ENCODE measurements at places on chromosomes 5 and 9.
A peak's percentile ranks its signal among the peaks of the same experiment; 100 is the strongest.

GRCh38 chr5:154355129-154355611 lies 90.6 kb upstream of the SAP30L start:
- no peak for DNase-seq

DNA sequence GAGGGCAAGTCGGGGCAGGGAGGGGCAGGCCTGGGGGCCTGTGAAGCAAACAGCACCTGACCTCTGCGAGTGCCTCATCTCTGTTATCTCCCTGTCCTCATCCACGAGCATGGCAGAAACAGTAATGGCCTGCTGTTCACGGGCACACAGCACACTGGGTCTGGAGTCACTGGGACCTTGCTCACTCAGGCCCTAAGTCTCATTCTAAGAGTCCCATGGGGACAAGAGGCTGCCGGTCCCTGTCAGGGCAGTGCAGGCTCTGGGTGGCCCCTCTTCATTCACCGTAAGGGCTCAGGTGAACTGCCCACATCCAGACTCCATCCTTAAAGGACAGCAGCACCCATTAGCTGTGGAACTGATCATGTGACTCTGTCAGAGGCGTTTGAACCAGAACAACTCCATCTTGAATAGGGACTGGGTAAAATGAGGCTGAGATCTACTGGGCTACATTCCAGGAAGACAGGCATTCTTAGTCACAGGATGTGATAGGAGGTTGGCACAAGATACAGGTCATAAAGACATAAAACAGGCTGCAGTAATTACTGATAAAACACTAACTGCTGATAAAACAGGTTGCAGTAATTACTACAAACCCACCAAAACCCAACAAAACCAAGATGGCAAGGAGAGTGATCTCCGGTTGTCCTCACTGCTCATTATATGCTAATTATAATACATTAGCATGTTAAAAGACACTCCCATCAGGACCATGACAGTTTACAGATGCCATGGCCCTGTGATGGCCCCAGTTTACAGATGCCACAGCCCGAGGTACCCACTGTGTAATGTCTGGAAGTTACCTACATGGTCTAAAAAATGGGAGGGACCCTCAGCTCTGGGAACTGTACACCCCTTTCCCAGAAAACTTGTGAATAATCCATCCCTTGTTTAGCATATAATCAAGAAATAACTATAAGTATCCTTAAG lies 28.7 kb downstream of the BICD2 start:
- no peak for DNase-seq

GRCh38 chr5:106874974-106875373 lies 795.8 kb downstream of the EFNA5 start:
- peak; percentile 35 for DNase-seq

GRCh38 chr9:130371196-130371966 lies 73.4 kb upstream of the ASS1 start:
- DNase-seq = no peak

DNA sequence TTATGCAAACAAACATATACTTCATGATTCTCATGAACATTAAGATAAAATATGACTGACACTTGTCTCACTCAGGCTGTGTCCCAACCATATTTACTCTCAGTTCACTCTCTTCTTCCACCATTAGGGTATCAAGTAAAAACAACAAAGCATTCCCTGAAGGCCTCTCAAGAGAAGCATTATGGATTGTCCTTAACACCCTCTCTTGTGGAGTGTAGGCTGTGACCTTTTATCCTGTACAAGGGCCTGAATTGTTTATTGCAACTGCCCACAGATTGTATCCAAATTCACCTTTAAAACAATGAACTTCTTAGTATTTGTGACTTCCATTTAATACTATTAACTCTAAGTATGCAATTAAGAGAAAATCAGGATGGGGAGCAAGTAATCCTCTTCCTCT lies 78.1 kb downstream of the RICTOR start:
- DNase-seq = no peak

- no peak for DNase-seq
Measured at GRCh38 chr9:33972698-33973097, 76.0 kb downstream of the UBAP2 start.

- no peak for DNase-seq
Measured at GRCh38 chr5:11007269-11007870, 246.3 kb upstream of the DAP start.

DNA sequence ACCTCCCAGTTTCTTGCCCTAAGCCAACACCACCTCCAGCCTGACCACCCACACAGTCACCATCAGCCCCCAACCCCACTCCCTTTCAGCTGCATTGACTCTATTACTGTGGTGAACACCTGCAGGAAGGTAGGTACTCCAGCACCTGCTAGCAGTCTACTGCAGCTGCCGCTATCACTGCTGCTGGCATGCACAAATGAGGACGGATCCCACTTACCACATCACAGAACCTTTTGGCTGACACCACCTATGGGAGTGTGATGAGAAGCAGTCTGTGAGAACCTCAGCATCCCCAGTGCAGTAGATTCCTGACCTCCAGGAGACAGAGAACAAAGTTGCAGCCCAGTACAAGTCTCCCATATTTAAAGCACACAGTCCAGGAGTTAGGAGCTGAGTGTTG lies 71.9 kb downstream of the ANXA1 start:
- no peak for DNase-seq

- no peak for DNase-seq
Measured at GRCh38 chr5:141910271-141910673, 13.4 kb upstream of the DELE1 start.

DNA sequence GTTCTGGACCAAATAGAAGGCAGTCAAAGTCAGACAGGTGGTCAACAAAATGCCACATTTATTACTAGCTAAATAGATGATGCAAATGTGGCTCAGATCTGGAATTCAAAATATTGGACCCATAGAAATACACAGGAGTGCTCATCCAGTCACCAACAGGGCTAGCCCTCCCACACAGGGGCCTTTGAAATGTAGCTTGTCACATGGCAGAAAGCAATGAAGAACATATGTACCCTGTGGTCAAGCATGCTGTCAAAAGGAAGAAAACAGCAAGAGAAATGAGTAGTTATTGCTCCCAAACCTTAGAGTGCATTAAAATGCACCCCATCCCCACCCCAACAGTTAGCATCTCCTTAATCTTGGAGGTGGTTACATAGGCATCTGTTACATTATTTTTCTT lies 20.9 kb upstream of the CCDC112 start:
- DNase-seq = no peak

- DNase-seq = no peak
Measured at GRCh38 chr5:86038566-86038965, 579.2 kb upstream of the COX7C start.

GRCh38 chr5:56337715-56338319 lies 104.7 kb upstream of the ANKRD55 start:
- DNase-seq = no peak

DNA sequence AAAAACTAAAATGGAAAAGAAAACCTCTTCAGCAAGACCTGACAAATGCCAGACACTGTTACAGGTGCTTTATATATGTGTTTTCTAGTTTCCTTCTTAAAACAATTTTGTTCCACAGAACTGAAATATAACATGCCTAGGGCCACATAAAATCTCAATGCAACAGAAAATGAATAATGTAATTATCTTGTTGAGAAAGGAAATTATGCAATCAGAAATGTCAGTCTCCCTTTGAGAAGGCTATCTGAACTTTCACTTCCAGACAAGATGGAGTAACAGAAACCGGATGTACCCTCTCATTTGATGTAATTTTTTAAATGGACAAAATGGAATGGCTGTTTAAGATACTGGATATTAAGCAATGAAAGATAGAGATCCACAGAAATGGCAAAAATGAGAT lies 79.2 kb downstream of the AGTPBP1 start:
- DNase-seq = no peak

GRCh38 chr9:122115176-122116035 lies 22.3 kb upstream of the TTLL11 start:
- no peak for DNase-seq

DNA sequence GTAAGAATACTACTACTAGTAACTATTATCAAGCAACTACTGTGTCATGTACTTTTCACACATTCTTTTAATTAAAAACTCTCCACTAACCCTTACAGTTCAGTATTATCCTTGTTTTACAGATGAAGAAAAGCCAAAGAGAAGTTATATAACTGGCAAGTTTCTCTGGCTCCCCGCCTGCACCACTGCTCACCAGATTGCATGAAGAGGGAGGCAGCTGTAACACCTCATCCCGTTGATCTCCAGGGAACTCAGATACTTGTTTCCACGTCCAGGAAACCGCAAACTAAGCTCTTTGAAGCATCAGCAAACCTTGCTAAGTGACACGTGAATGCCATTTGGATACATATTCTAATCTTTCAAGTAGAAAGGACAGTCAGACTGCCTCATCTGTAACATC lies 70.3 kb downstream of the RIGI start:
- DNase-seq = no peak

DNA sequence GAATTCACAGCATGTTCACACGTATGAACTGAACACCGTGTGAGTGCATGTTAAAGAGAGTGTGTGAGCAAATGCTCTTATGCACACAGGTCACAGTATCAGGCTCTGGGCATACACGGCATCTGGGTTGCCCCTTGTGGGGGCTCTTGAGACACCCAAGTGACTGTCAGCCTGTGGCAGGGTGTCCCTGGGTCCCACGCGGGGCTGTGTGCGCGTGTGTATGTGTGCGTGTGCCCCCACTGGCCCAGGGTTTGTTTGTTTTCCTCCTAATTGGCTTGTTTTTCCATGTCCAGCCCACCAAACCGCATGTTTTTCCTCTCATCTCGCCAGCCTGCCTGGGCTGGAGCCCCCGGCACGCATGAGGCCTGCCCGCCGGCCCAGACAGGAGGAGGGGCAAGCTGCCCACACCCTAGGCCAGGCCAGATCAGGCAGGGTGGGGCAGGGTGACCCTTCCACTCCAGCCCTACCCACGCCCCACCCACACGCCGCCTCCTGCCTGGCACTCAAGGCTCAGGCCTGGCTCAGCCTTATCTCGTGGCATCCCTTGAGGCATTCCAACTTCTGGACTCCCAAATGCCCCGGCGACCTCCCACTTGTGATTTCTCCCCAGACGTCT lies 28.8 kb downstream of the CNTFR start:
- no peak for DNase-seq
